ENCODE measurements at places on chromosomes 7 and 10.

- DNase-seq = no peak
These were observed 104.6 kb downstream of the HGF start for GRCh38 chr7:81665236-81665635.

DNA sequence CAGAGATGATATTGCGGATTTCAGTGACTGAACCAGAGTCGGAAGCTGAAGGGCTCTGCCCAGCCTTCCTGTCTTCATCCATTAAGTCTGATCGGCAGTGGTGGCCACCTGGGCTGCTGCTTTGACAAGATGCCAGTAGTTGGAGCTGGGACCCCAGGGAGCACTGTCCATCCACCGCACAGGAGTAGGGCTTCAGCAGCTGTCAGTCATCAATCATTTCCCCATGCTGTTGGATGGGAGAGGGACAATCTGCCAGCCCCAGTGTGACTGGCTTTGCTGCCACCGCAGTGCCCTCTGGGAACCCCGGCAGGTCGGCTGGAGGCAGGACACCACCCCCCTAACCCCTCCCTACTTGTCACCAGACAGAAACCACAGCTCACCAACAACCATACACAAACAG, 23.0 kb upstream of the GPR146 start:
- no peak for DNase-seq

DNA sequence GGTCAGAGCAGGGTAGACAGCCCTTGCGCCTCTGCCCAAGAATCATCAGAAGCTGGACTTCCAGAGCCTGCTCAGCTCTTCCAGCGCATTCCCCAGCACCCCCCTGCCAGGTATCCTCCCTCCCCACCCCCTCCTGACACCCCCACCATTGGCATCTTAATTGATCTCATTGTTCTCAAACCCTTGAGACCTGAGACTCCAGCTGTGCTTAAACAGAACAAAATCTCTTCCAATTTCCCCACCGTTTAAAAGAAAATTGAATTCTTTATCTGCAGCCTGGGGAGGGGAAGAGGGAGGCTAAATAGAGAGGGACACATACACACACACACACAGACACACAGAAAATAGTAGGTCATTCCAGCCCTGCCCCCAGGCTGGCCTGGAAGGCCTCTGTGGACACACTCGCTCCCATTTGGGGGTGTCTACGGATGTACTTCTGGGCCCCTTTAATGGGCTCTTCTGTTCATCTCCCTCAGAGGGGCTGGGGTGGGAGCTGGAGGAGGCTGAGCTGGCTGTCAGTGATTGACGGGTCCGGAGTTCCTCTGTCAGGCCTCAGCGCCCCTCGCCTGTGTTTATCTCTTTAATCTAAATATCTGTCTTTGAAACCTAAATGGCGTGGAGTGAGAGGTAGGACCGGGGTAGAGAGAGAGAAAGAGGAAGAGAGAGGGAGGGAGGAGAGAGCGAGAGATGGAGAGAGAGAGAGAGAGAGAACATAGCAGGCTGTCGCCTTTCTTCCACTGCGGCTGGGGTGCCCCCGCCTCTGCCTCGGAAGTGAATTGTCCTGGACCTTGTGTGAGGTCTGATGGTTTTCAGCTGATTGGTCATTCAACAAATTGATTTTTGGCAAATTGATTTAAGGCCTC, 61.7 kb downstream of the C10orf105 start:
- DNase-seq = peak; percentile 64

GRCh38 chr7:98872328-98872924, 2.6 kb upstream of the TMEM130 start:
- no peak for DNase-seq
